ENCODE measurements at places on chromosomes 11 and 22.

GRCh38 chr11:46835897-46836296 lies 10.2 kb downstream of the CKAP5 start:
- no peak for DNase-seq

DNA sequence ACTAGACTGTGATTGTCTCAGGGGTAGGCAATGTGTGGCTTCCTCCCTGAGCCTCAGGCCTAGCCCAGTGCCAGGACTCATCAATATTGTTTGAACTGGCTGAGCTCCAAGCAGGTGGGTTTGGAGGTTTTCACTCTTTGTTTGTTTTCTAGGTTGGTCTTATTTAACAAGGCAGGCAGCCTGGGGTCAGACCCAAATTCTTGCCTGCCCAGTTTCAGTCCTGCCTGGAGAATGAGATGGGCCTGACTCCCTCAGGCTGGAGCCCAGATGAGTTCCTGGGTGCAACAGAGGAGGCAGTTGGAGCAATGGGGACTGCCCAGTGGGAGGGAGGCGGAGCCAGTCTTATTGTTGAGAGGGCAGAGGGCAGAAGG lies 28.3 kb upstream of the TP53I11 start:
- DNase-seq, result no peak

GRCh38 chr11:15805726-15806125 lies 550.6 kb downstream of the SOX6 start:
- no peak for DNase-seq

- no peak for DNase-seq
Observed at GRCh38 chr11:115528225-115528624, 24.0 kb upstream of the CADM1 start.

DNA sequence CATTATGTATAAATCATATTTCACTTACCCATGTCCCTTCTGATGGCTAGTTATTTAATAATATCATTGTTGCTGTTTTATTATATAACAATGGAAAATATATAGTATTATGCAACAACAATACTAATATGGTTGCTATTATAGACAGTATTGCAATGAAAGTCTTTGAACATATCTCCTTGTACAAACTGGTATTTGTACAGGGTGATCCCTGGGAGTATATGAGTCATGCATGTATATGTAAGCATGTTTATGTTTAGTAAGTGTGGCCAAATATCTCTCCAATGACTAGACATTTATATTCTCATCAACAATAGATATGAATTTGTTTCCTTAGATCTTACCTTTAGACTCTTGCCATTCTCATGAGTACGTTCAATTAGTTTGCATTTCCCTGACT lies 55.9 kb downstream of the KCNC1 start:
- no peak for DNase-seq

- no peak for DNase-seq
Observed at GRCh38 chr22:38075105-38075825, 8.7 kb downstream of the SLC16A8 start.

DNA sequence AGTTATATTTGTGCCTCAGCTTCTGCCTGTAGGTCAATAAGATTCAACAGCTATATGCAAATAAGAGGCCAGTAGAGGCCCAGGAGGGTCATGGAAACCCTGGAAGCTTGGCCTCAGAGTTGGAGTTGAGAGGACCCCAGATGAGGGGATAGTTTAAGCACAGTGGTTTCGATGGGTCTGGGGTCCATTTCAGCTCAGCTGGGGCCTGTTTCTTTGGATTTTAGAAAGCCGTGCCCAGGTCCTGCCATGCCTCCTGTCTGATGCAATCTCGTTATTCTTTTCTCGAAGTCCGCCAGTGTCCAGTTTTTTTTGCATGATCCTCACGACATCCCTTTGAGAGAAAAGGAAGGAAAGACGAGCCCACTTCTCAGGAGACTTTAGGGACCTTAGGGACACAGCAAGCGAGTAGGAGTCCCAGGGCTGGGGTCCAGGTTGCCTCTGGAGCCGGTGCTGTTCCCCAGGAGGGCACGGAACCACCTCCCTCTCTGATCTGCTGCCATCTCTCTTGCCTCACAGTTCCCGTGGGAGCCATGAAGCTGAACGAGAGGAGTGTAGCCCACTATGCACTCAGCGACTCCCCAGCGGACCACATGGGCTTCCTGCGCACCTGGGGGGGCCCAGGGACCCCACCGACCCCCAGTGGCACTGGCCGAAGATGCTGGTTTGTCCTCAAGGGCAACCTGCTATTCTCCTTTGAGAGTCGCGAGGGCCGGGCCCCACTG lies 2.6 kb upstream of the SMDT1 start:
- peak; percentile 53 for DNase-seq

DNA sequence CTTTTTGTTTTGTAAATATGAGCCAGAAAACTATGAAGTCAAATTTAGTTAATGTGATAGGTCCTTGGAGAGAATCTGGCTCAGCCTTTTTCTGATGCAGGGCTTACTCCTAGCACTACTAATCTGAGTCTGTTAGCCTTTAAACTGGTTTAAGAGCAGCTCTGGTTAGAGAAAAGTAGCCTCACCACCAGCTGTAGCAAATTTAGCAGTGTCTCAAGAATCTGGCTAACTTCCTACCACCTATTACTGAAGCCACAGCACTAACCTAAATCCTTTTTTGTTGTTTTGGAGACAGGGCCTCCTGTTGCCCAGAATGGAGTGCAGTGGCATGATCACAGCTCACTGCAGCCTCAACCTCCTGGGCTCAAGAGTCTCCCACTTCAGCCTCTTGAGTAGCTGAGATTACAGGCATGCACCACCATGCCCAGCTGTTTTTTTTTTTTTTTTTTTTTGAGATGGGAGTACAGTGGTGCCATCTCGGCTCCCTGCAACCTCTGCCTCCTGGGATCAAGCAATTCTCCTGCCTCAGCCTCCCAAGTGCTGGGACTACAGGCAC lies 13.9 kb downstream of the RBM4B start:
- no peak for DNase-seq

DNA sequence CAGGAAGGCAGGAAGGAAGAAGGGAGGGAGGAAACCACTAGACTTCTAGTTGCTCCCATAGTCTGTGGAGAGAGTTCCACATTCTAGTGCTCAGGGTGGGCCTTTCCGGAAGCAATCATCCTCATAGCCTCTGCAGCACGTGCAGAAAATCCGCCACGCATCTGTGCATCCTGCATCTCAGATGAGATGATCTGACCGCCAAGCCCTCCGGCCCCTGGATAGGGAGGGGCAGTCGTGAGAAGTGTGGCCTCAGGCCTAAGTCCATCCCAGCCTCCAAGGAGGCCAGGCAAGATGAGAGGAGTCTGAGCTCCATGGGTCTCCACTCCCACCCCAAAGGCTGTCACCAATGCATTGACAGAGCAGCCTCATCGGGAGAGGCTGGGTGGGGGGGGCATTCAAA lies 30.4 kb upstream of the IGSF9B start:
- DNase-seq, result no peak

GRCh38 chr22:37196539-37197450 lies 8.7 kb upstream of the C1QTNF6 start:
- DNase-seq, result no peak

GRCh38 chr22:50526834-50527801 lies 1.7 kb upstream of the SCO2 start:
- no peak for DNase-seq

DNA sequence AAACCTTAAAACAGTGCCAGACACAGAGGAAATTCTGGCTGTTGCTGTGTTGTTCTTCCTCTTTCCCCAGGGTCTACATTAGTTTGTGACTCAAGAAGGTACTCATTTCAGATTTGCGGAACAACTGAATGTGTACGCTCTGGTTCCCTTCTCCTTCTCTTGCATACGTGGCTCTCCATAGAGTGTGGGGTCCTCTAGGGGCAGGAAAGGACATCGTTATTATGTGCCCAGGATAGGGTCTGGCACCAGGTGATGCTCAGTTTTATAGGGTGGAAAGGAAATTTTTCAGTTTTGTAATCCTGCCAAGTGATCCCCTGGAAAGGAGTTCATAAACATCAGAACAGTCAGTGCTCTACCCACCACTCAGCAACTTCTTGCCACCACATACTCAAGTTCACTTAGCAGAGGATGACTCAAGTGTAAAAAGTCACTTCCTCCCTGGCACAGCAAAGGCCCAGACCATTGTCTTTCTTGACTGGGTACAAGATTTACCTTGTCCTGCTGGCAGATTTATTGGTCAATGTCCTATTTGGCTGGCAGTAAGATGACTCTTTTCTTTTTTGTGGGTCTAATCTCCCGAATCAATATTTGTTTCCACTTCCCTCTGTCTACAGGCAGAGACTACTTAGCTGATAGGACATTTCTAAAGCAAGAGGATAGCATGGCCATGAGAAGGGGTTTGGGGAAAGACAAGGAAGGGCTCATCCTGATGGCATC lies 246.0 kb upstream of the TENM4 start:
- no peak for DNase-seq

DNA sequence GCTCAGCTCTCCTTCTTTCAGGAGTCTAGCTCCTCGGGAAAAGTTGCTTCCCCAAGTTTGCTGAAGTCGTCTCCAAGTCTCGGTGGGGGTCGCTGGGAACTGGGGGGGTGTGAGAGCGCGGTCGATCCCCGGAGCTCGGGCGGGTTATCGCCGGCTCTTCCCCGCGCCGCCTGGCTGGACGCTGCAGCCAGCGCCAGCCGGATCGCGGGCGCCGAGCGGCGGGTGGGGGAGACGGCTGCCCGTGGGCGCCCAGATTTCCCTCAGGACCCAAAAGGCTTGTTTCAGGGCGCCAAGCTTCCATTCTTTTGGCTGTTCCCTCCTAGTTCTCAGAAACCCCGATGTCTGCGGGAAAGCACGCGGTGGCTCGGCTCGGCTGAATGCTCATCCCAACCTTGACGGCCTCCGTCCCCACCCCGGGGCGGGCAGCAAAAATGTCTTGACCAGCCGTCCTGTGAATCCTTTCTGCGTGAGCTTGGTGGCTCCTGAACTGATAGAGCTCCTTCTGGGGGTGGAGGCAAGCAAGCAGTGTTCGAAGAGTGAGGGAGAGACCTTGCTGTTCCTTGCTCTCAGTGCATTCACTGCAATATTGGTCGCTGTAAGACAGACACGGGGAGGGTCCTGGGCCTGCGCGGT lies 1.7 kb downstream of the ZBTB16 start:
- no peak for DNase-seq

- no peak for DNase-seq
Observed at GRCh38 chr11:113849713-113850112, 25.7 kb downstream of the USP28 start.

GRCh38 chr11:75369560-75370255 lies 18.2 kb upstream of the ARRB1 start:
- DNase-seq, result no peak

DNA sequence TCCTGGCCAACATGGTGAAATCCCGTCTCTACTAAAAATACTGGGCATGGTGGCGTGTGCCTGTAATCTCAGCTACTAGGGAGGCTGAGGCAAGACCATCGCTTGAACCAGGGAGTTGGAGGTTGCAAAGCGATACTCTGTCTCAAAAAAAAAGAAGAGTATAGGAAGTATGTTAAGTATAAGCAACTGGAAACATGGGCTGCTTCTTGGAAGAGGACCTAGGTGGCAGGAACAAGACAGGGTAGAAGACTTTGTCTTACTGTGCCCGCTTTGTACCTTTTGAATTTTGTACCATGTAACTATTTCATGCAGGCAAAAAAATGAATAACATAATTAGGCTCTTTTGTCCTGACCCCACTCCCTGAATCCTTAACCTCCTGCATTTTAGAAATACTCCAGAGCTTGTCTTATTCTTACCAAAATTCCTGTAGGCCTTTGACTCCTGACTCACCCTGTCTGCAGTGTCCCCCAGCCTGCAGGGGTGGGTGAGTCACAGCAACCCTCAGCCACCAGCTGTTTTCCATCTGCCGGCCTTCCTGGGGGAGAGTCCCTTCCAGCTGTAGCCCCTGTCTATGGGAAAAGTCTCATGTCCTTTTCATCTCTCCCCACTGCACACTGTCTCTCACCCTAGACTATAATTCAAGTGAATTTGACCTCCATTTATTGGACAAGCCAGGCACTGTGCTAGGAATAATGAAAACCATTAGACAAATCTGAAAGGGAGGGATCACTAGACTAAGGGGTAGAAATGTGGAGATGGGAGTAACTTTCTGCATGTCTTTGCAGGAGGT lies 41.8 kb downstream of the TXN2 start:
- no peak for DNase-seq

All from mesenteric fat pad (tissue), 1 donor.